NCI-H526 (cell line): ENCODE measurements at places on chromosomes 13 and 19.

DNA sequence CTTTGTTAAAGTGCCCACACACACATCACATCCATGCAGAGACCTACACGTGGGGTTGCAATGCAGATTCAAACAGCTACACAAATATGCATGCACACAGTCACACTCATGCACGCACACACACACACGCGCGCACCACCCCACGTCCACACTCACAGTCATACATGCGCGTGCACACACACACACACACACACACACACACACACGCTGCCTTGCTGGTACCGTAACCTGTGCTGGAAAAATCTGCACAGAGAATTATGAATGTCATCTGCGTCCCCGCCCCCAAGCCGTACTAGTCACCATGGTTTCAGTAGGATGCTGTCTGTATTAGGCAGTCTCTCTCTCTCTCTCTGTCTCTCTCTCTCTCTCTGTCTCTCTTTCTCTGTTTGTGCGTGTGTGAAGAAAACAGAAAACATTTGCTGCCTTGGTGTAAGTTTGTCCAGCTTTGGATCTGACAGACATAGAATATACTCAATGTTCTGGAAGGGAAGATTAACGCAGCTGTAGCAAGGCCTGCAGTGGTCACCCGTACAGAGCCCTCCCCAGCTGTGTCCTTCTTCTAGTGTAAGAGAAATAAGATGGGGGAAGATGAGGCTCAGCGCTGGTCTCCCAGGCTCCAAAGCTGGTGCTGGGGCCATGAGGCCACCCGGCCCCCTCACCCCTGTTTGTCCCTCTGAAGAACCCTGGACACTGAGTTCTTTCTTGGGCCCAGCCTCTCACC lies 26.4 kb upstream of the DPP9 start:
- DNase-seq, result no peak

GRCh38 chr13:48490241-48490640 lies 42.6 kb downstream of the RCBTB2 start:
- DNase-seq, result no peak

DNA sequence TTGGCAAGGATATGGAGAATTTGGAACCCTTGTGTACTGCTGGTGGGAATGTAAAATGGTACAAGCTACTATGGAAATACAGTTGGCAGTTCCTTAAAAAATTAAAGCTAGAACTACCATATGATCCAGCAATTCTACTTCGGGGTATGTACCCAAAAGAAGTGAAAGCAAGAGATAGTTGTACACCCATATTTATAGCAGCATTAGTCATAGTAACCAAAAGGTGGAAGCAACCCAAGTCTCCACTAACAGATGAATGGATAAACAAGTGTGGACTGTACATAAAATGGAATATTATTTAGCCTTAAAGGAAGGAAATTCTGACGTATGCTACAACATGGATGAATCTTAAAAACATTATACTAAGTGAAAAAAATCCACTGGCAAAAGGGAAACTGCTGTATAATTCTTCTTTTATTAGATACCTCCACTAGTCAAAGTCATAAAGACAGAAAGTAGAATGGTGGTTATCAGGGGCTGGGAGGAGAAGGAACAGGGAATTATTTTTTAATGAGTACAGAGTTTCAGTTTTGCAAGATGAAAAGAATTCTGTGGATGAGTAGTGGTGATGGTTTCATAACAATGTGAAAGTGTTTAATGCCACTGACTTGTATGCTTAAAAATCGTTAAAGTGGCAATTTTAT lies 141.6 kb downstream of the RXFP2 start:
- no peak for DNase-seq

- no peak for DNase-seq
Observed at GRCh38 chr13:42832341-42833096, 51.1 kb downstream of the FAM216B start.

DNA sequence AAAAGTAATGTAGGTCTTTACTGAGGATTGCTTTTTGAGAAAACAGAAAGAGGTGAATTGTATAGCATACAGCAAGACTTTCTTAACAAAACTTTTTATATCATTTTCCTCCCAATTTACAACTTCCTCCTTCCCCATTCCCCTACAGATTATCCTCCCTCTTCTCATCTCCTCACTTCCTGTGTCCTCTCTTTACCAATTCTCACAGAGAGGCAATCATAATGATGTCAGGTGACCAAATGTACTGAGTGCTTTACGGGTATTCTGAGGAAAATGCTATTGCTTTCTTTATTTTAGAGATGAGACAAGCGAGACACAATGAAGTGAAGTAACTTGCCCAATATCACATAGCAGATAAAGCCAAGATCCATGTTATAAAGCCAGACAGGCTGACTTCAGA lies 1.7 kb upstream of the MTMR6 start:
- DNase-seq, result no peak

- no peak for DNase-seq
Observed at GRCh38 chr19:57075801-57076492, 43.8 kb upstream of the USP29 start.

GRCh38 chr19:49142866-49143335 lies 12.3 kb downstream of the HRC start:
- peak; percentile 89 for DNase-seq

DNA sequence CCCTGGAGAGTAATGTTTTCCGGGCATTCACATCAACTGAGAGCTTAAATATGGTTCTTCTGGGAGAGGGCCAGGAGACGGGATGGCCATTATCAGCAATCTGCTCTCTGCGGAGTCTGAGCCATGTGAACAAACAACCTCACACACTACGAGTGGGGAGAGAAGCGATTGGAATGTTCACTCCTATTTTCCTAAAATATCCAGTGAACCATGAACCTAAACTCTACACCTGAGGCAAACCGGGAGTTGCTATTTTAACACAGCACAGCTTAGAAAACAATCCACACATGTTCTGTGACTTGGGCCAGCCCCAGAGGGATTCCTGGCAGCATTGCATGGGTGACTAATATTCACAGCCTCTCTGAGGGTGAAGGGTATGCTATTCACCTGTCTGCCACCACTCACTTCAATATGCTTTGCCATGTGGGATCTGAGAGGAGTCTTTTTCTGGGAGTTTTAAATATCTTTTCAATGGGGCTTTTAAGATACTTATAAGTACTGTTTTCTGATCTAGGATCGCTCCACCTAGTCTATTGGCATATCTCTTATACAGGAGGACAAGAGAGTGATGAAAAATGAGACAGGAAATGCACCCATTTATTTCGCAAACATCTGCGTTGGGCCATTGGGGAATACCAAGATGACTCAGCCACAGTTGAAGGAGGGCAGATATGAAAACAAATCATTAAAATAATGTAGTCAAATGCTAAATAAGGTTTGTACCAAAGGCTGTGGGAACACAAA lies 72.6 kb upstream of the SERP2 start:
- peak; percentile 76 for DNase-seq
